ENCODE measurements at places on chromosomes 5 and 9.
A peak's percentile ranks its signal among the peaks of the same experiment; 100 is the strongest.

- peak; percentile 12 for DNase-seq
Measured at GRCh38 chr5:32711681-32712480, 760 bp downstream of the NPR3 start.

DNA sequence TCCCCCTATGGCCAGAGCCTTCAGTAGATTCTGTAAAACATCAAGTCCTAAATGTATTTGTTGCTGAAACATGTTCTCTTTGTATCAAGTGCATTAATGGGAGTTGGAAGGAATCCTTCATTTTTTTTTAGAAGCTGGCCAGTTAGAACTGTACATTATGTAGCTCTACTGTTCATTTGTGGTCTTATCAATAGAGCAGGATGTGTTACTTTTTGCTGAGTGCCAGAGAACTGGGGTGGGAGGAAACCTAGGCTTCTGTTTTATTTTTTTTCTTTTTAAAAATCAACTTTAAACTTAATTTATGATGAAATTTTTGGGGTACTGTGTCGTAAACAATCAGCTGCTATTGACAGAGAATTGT, 5.1 kb downstream of the PIP5K1B start:
- DNase-seq = no peak

- DNase-seq = peak; percentile 60
Measured at GRCh38 chr9:125189011-125189360, 617 bp downstream of the PPP6C start.

GRCh38 chr9:99235926-99236634, 14.0 kb downstream of the SEC61B start:
- DNase-seq = peak; percentile 64
